ENCODE measurements at places on chromosomes 3 and 15.

GRCh38 chr3:172148702-172149565, 109.6 kb downstream of the FNDC3B start:
- no peak for DNase-seq

DNA sequence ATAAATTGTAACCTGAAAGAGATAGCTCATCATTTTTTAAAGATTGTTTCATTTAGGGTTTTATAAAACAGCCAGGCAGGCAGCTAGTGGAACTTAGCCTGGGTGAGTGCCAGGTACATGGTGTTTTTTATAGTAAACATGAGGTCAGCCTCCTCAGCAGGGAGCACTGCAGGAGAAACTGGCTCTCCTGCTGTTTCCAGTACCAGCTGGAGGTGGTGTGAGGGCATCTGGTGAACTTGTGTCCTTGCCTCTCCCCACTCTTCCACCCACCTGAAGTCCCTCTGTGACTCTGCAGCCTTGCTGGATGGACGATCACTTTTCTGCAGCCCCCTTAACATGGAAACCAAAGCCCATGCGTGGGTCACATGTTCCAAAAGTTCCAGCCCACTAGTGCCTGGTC, 128.4 kb downstream of the FAM174B start:
- DNase-seq = no peak

- no peak for DNase-seq
Measured at GRCh38 chr3:170589113-170589512, 3.2 kb upstream of the SLC7A14 start.

- no peak for DNase-seq
Measured at GRCh38 chr3:97970156-97970555, 2.1 kb downstream of the RIOX2 start.

GRCh38 chr3:117141812-117142211, 432.2 kb downstream of the TUSC7 start:
- DNase-seq = no peak

- no peak for DNase-seq
Measured at GRCh38 chr3:71398157-71398836, 185.2 kb downstream of the FOXP1 start.

GRCh38 chr3:119582178-119582577, 2.9 kb downstream of the ADPRH start:
- DNase-seq = no peak

DNA sequence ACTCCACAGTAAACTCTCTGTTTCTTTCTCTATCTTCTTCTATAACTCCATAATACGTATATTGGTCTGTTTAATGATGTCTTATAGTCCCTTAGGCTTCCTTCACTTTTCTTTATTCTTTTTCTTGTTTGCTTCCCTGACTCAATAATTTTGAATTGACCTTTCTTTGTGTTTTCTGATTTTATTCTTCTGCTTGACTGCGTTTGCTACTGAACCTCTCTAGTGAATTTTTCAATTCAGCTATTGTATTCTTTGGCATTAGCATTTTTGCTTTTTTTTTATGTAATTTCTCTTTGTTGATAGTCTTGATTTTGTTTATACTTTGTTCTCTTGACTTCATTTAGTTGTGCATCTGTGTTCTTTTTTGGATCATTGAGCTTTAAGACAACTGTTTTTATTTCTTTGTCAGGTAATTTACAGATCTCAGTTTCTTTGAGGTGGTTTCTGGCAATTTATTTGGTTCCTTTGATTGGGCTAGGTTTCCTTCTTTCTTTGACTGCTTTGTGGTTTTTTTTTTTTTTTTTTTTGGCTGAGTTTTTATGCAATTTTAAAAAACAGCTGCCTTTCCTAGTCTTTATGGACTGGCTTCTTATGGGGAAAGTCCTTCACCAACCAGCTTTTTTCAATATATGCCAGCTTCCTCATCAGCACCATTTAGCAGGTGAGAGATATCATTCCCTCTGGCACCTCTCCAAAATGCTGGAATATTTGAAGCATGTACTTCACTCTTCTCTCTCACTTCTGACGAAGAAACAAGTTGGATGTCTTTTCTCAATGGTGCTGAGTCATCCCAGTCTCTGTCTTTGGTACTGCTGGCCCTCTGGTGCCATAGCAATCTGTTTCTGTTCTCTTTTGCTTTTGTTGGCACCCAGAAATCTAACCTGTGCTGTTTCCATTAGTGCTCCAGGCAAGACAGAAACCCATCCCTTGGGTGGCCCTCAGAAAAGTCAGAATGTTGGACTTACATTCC, 17.6 kb downstream of the RSRC1 start:
- no peak for DNase-seq

DNA sequence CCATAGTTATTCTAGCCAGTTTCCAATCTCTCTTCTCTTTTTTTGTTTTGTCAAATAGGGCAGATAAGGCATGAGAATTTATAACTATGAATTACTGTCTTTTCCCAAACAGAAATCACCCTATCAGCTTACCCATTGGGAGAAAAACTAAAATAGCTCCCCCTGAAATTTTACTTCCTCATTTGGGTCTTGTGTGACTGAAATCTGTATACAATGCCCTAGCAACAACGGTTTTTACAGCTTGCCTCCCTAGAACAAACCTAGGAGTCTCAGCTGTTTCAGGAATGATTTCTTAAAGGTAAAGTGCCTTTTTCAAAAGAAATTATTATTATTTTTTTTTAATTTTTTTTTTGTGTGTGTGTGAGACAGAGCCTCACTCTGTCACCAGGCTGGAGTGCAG, 56.8 kb downstream of the CD86 start:
- DNase-seq = no peak

GRCh38 chr3:140505213-140505612, 172.7 kb upstream of the TRIM42 start:
- no peak for DNase-seq

DNA sequence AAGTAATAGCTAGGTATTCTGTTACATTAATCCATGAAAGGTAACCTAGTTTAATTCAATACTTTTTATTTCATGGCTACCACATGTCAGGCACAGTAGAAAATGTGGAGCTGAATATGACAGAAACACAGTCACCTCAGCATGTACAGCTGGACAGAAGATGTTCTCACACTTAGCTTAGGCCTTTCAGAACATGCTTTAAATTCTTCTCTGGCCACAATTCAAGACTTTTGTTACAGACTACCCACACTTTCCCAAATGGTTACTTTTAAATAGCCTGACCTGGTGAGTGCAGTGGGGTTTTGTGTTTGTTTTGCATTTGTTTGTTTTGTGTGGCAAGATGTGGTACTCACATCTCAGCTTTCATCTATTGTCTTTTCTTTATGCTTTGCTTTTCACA, 1079.5 kb downstream of the IGSF11 start:
- DNase-seq = no peak

DNA sequence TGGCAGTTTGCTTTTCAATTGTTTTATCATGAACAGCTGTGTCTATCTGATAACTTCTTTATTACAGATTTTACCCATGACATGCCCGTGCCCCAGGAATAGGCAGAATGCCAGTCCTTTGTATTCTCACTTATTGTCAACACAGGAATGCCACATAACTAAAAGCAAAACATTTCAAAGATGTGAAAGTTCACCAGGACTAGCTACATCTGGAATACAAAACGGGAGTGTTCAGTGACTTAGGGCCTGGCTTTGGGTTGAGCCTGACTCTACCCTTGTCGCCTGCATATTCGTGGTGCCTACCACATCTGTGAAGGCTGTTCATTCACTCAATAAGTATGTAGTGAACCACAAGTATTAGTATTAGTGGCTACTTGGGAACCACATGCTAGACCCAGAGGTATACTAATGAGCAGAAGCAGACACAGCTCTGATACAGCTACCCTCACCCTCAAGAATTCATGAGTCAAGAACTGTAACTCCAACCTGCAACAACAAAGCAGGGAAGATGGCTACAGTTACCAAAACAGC, 2.9 kb downstream of the TNFSF10 start:
- DNase-seq = no peak

- DNase-seq = no peak
Measured at GRCh38 chr15:77430652-77431051, 10.0 kb downstream of the HMG20A start.

GRCh38 chr15:59247364-59247763, 40.7 kb downstream of the LDHAL6B start:
- DNase-seq = no peak

DNA sequence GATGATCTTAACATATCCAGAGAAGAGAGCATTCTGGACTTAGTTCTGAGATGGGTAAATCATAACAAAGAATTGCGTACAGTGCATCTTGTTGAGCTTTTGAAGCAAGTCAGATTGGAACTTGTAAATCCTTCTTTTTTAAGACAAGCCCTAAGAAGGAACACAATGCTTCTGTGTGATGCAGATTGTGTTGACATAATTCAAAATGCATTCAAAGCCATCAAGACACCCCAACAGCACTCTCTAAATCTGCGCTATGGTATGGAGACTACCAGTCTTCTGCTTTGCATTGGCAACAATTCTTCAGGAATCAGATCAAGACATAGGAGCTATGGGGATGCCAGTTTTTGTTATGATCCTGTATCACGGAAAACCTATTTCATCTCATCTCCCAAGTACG, 8.6 kb downstream of the KBTBD12 start:
- no peak for DNase-seq
